ENCODE measurements at places on chromosomes 11 and 22. TPM values are rescaled to one million over a fixed set of nuclear protein-coding genes. Genes with fewer than 3 reads are reported as not detected.

DNA sequence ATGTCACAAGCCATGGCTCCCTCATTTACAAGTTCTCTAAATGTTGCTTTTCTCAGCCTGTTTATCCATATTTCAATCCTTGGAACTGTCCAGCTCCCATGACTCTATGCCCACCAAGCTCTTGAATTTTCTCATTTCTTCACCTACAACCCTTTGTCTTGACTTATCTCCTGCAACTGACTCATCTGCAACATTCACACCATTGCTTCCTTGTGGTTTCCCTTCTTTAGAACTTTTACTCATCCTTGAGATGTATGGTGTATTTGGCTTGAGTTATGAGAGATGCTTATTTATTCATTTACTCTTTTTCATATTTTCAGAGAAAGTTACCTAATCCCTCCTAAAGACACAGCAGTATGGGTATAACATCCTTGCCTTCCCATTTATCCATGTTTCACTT, 18.8 kb downstream of the TRIM34 start:
- DNase-seq = no peak
- H3K27me3 ChIP-seq = no peaks in the 10 kb centered on the region
- peaks cover 8% of the 10 kb centered on the region for H3K4me1 ChIP-seq
- no peak overlapping the region for H3K4me3 ChIP-seq
- no peak overlapping the region for H3K27ac ChIP-seq

DNA sequence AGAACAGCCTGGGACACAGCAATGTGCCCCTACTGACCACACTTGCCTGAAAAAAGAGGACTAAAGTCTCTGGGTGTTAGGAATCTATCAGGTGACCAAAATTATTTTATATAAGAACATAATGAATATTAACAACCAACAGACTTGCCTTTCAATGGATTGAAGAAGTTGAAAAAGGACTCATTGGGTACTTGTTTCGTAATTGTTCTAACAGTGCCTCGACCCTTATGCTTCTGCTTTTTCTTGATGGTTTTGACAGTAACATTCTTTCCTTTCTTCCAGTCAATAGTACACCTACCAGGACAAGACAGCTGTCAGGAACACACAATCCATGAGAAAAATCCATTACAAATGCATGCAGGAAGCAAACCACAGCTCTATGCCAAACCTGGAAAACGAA, 29.0 kb upstream of the PHLDA2 start:
- peaks cover 16% of the 10 kb centered on the region for H3K4me1 ChIP-seq
- no peak for DNase-seq
- peaks cover 73% of the 10 kb centered on the region for H3K36me3 ChIP-seq
- H3K4me3 ChIP-seq = no peak overlapping the region

The XKR3 gene
- not detected for total RNA-seq

The POU2AF2 gene
- not detected for total RNA-seq

DNA sequence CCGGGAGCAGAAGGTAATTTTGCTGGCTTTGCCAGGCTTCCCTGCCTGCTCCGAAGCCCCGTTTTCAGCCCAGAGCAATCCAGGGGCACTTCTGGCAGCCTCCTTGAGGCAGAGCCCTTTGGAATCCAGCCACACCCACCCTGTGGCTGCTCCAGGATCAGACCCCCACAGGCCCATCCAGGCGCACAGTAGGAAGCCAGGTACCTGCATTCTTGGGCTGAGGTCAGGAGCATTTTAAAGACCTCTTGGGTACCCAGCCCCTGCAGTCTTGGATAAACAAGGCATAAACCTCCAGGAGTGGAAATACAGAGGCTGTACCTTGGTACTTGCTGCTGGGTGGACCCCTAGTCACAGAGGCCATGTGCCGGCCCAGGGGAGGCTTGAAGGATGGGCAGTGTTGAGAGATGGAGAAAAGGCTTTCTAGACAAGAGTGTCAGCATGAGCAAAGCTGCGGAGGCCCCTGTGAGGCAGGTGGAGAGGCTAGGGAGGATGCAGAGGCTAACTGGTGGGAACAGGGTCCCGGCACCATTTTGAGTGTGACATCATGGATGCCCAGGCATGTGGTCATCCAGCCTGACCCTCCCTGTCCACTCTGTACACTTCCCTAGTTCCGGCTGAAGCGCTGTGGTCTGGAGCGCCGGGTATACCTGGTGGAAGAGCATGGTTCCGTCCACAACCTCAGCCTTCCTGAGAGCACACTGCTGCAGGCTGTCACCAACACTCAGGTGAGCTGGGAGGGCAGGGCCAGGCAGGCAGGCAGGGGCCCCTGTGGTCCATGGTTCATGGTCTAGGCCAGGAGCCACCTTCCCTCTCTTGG, 3.9 kb downstream of the MUS81 start:
- no peaks in the 10 kb centered on the region for H3K27me3 ChIP-seq
- H3K4me3 ChIP-seq = no peak overlapping the region
- H3K36me3 ChIP-seq = peaks cover 44% of the 10 kb centered on the region
- DNase-seq = peak; percentile 2
- H3K27ac ChIP-seq = no peak overlapping the region

The PAMR1 gene
- not detected for total RNA-seq

Measured in activated CD8-positive, alpha-beta T cell treated with anti-CD3 and anti-CD28 coated beads for 36 hours (primary cell).